ENCODE measurements at places on chromosomes 1 and 21. TPM values are rescaled to one million over a fixed set of nuclear protein-coding genes. Genes with fewer than 3 reads are reported as not detected.

DNA sequence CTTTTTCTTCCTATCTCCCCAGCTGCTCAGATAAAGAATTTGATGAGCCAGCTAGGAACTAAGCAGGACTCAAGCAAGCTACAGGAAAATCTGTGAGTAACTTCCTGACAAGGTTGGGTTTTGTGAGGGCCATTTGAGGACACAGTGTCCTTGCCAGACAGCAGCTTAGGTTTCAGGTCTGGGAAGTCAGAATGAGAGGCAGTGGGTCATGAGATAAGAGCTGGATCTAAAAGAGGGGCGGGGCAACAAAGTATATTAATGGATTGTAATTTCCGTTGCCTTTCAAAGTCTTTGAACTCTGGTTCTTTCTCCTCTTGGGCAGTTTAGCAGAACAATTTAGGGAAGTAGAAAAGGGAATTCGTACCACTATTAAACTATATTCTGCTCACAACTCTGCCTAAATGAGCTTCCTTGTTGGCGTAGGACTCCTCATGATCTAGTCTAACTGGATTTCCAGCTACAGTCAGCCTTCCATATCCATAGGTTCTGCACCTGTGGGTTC, 16.6 kb downstream of the STX12 start:
- H3K36me3 ChIP-seq, result peaks cover 20% of the 10 kb centered on the region
- no peak overlapping the region for H3K4me3 ChIP-seq
- no peak for DNase-seq
- peak overlapping the region; percentile 70 for H3K27ac ChIP-seq
- H3K4me1 ChIP-seq, result peaks cover 36% of the 10 kb centered on the region
- H3K27me3 ChIP-seq, result no peaks in the 10 kb centered on the region

DNA sequence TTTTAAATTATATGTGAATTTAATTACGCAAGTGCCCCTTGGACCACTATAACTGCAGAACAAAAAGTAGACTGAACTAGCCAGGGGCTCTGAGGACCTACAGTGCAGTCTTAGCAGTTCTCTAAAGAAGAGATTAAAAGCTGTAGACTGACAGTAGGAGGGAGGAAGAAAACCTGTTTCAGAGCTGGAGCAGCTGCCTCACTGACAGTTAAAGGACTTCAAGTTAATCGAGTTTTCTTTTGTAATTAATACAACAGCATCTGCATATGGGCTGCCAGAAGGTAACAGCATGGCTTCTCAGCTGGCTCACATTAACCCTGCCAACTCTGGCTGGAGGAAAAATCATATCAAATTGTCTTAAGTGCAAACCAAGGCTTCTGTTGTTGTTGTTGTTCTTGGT, 19.9 kb downstream of the DSTYK start:
- peak overlapping the region; percentile 4 for H3K27ac ChIP-seq
- H3K36me3 ChIP-seq, result no peaks in the 10 kb centered on the region
- no peak overlapping the region for H3K4me3 ChIP-seq
- H3K27me3 ChIP-seq, result no peaks in the 10 kb centered on the region

DNA sequence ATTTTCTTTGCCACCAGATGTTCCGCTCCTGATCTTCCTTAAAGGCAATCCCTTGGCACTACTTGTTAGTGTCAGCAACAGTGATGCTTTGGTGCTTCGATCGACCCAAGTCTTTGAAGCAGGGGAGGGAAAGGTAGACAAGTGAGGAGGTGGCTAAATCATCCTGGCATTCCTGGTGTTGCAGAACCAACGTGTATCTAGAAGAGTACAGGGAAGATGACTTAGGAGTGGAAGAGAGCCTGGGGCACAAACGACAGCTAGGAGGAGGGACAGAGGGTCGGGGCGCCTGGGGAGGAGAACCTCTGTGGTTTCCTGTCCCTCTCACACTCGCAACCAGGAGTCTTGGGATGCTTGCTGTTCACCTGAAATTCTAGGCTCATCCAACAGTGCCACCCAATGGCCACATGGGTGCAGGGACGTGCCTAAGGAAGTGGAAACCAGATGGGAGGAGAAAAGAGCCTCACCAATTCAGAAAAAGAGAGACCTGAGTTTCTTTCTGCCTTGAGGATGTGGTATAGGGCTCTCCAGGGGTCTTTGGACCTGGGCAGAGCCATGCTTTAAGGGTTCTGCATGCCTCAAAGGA, 9.5 kb upstream of the KCNA2 start:
- no peaks in the 10 kb centered on the region for H3K36me3 ChIP-seq
- H3K4me3 ChIP-seq, result no peak overlapping the region
- no peak for DNase-seq
- H3K4me1 ChIP-seq, result peaks cover 8% of the 10 kb centered on the region
- no peak overlapping the region for H3K27ac ChIP-seq
- peaks cover 7% of the 10 kb centered on the region for H3K27me3 ChIP-seq

- no peaks in the 10 kb centered on the region for H3K4me1 ChIP-seq
- H3K36me3 ChIP-seq, result peaks cover 49% of the 10 kb centered on the region
- no peak overlapping the region for H3K4me3 ChIP-seq
- DNase-seq, result no peak
Observed at GRCh38 chr1:235721982-235722381, 72.4 kb upstream of the GNG4 start.

GRCh38 chr1:247209396-247209795, 37.6 kb upstream of the ZNF124 start:
- H3K4me3 ChIP-seq, result peak overlapping the region; percentile 96
- peaks cover 30% of the 10 kb centered on the region for H3K4me1 ChIP-seq
- no peak for DNase-seq
- no peaks in the 10 kb centered on the region for H3K27me3 ChIP-seq
- H3K27ac ChIP-seq, result no peak overlapping the region

GRCh38 chr1:234603221-234604204, 6.5 kb downstream of the IRF2BP2 start:
- H3K27ac ChIP-seq, result peak overlapping the region; percentile 100
- H3K4me3 ChIP-seq, result peak overlapping the region; percentile 83
- DNase-seq, result no peak
- H3K36me3 ChIP-seq, result peaks cover 9% of the 10 kb centered on the region
- no peaks in the 10 kb centered on the region for H3K27me3 ChIP-seq

DNA sequence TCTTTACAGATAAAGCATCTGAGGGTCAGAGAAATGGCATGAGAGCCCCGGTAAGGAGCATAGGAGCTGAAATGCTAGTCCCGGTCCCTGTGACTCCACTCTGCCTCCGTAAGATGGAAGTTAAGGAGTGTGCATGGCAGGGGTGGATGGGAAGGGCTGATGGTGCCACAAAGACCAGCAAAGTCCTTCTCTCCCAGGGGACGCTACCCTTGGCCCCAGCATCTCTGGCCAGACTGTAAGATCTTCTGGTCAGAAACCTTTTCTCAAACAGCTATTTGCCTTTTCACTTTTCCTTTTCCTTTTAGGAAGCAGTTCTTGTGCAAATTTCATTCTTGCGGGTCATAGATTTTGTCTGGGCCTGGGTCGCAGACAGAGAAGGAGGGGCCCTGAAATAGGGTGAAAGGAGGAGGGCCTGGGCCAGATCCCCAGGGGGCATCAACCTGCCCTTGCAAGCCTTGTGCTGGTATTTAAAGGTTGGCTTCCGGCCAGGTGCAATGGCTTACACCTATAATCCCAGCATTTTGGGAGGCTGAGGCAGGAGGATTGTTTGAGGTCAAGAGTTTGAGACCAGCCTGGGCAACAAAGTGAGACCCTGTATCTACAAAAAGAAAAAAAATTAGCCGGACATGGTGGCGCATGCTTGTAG, 14.4 kb upstream of the EPS8L3 start:
- H3K4me1 ChIP-seq, result peaks cover 29% of the 10 kb centered on the region
- no peaks in the 10 kb centered on the region for H3K36me3 ChIP-seq
- H3K4me3 ChIP-seq, result no peak overlapping the region

DNA sequence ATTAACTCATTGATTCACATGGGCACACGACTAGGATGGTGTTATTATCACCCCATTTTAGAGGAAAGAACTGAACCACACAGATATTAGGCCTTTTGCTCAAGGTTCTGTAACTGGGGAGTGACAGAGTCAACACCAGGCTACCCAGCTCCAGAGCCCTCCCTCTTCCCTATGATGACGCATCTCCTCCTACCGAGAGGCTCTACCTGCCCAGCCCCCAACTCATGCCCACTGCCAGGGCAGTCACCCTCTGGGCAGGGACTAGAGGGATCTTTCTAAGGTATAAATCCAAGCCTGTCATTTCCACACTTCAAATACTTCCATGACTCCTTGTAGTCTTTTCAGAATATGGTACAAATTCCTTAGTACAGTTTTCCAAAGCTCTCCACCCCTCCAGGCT, 171.3 kb downstream of the GRIK3 start:
- H3K4me1 ChIP-seq, result peaks cover 8% of the 10 kb centered on the region
- no peak overlapping the region for H3K27ac ChIP-seq
- no peak overlapping the region for H3K4me3 ChIP-seq

GRCh38 chr1:2802421-2802961, 998 bp upstream of the TTC34 start:
- peaks cover 7% of the 10 kb centered on the region for H3K27me3 ChIP-seq
- no peak for DNase-seq
- no peaks in the 10 kb centered on the region for H3K36me3 ChIP-seq
- H3K4me1 ChIP-seq, result no peaks in the 10 kb centered on the region
- H3K4me3 ChIP-seq, result no peak overlapping the region
- no peak overlapping the region for H3K27ac ChIP-seq

- peaks cover 6% of the 10 kb centered on the region for H3K4me1 ChIP-seq
- DNase-seq, result no peak
- peaks cover under 1% of the 10 kb centered on the region for H3K36me3 ChIP-seq
- H3K27me3 ChIP-seq, result no peaks in the 10 kb centered on the region
- H3K27ac ChIP-seq, result no peak overlapping the region
Observed at GRCh38 chr1:16118706-16119105, 37.2 kb downstream of the EPHA2 start.

GRCh38 chr1:100928128-100928527, 32.2 kb downstream of the SLC30A7 start:
- no peaks in the 10 kb centered on the region for H3K4me1 ChIP-seq
- no peaks in the 10 kb centered on the region for H3K36me3 ChIP-seq
- no peak for DNase-seq
- H3K27ac ChIP-seq, result no peak overlapping the region
- H3K27me3 ChIP-seq, result no peaks in the 10 kb centered on the region
- no peak overlapping the region for H3K4me3 ChIP-seq

- no peaks in the 10 kb centered on the region for H3K4me1 ChIP-seq
- no peaks in the 10 kb centered on the region for H3K27me3 ChIP-seq
- H3K4me3 ChIP-seq, result no peak overlapping the region
- DNase-seq, result no peak
- H3K36me3 ChIP-seq, result no peaks in the 10 kb centered on the region
- H3K27ac ChIP-seq, result no peak overlapping the region
Observed at GRCh38 chr1:97120806-97121205, 399.2 kb downstream of the PTBP2 start.

GRCh38 chr21:17512253-17513213, at the start of gene CXADR:
Gene CXADR (plus strand): TSS chr21:17513043. CDS start chr21:17513130, 87 bp downstream.
- H3K27me3 ChIP-seq, result peaks cover 5% of the 10 kb centered on the region
- no peak for DNase-seq
- no peak within 1 kb of the TSS for H3K27ac ChIP-seq
- peaks cover 25% of the 10 kb centered on the region for H3K4me1 ChIP-seq
- H3K36me3 ChIP-seq, result no peaks in the 10 kb centered on the region
- H3K4me3 ChIP-seq, result peak within 1 kb of the TSS; percentile 81

GRCh38 chr1:219459351-219460080, 153.4 kb downstream of the ZC3H11B start:
- no peak overlapping the region for H3K27ac ChIP-seq
- H3K27me3 ChIP-seq, result no peaks in the 10 kb centered on the region
- H3K36me3 ChIP-seq, result no peaks in the 10 kb centered on the region
- no peaks in the 10 kb centered on the region for H3K4me1 ChIP-seq
- no peak overlapping the region for H3K4me3 ChIP-seq

DNA sequence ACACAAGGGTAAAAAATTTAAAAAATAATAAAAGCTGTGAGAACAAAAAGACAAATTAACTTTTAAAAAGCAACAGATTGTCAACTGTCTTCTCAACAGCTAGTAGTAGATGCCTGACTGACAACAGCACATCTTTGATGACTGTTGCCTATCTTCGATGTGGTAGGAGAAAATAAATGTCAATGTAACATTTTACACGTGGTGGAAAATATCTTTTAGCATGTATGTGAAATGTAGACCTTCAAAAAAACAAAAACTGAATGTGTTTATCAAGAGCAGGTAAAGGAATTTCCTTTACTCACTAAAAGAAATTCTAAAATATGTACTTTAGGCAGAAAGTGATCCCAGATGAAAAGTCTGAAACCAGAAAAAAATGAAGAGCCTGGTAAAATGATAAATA, 42.9 kb downstream of the CD53 start:
- no peaks in the 10 kb centered on the region for H3K27me3 ChIP-seq
- no peaks in the 10 kb centered on the region for H3K4me1 ChIP-seq
- H3K36me3 ChIP-seq, result no peaks in the 10 kb centered on the region
- H3K4me3 ChIP-seq, result no peak overlapping the region

DNA sequence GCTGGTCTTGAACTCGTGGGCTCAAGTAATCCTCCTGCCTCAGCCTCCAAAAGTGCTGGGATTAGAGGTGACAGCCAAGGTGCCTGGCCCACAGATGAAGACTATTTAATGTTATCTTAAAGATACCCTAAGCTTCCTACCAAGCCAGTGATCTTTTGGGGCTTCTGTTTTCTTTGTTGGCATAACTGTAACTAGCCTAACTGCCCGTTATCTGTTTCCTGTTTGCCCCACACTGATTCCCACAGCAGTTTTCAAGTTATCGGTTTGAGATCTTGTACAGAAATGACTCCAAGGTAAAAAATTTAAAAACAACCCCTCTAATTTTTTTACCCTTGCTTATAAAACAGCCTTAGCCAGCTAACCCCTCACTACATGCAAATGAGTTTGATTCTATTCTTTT, 12.4 kb downstream of the SELL start:
- H3K36me3 ChIP-seq, result no peaks in the 10 kb centered on the region
- H3K4me1 ChIP-seq, result no peaks in the 10 kb centered on the region
- H3K27ac ChIP-seq, result no peak overlapping the region
- H3K4me3 ChIP-seq, result no peak overlapping the region
- H3K27me3 ChIP-seq, result no peaks in the 10 kb centered on the region

DNA sequence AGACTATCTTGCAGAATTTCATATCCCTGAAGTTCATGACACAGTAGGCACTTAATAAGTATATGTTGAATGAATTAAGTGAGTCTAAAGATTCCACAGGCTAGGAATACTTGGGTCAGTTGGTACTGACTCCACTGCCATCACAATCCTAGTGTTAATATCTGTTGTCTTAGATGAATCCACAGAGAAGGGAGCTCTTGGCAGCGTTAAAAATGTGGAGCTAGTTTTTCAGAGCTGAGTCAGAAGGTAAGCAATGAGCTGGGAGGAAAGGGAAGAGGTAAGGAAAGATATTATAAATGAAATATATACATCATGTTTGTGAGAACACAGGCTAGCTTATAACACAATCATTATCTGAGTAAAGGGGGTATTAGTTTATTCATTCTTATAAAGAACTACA, 21.8 kb upstream of the GORAB start:
- H3K4me1 ChIP-seq, result no peaks in the 10 kb centered on the region
- no peak overlapping the region for H3K4me3 ChIP-seq
- H3K27me3 ChIP-seq, result no peaks in the 10 kb centered on the region
- H3K36me3 ChIP-seq, result no peaks in the 10 kb centered on the region

DNA sequence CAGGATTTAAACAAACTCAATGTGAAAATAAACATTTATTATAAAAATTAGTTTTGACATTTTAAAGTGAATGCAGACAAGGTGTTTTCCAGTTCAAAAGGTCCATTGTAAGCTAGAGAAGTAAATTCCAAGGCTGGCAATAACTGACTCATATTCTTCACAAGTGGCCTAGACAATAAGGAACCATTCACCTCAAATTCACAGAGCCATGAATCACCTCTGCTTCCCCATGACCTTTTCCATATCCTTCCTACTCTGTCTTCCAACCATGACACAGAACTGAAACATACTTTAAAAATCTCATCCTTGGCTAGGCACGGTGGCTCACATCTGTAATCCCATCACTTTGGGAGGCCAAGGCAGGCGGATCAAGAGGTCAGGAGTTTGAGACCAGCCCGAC, 24.8 kb downstream of the F11R start:
- DNase-seq, result no peak
- H3K36me3 ChIP-seq, result no peaks in the 10 kb centered on the region
- no peaks in the 10 kb centered on the region for H3K4me1 ChIP-seq
- H3K4me3 ChIP-seq, result no peak overlapping the region

The PHLDA3 gene
- 83.7 TPM for total RNA-seq

The RUNX1 gene
- 3.7 TPM for total RNA-seq

The ERICH3 gene
- not detected for total RNA-seq

The KCNK1 gene
- total RNA-seq, result 1.6 TPM

The DOP1B gene
- total RNA-seq, result 13.3 TPM

Measured in esophagus muscularis mucosa (tissue), 4 donors.